Endothelial cell (in vitro differentiated cells): ENCODE measurements at places on chromosomes 12 and 14. TPM values are rescaled to one million over a fixed set of nuclear protein-coding genes. Genes with fewer than 3 reads are reported as not detected.
A peak's percentile ranks its signal among the peaks of the same experiment; 100 is the strongest.

DNA sequence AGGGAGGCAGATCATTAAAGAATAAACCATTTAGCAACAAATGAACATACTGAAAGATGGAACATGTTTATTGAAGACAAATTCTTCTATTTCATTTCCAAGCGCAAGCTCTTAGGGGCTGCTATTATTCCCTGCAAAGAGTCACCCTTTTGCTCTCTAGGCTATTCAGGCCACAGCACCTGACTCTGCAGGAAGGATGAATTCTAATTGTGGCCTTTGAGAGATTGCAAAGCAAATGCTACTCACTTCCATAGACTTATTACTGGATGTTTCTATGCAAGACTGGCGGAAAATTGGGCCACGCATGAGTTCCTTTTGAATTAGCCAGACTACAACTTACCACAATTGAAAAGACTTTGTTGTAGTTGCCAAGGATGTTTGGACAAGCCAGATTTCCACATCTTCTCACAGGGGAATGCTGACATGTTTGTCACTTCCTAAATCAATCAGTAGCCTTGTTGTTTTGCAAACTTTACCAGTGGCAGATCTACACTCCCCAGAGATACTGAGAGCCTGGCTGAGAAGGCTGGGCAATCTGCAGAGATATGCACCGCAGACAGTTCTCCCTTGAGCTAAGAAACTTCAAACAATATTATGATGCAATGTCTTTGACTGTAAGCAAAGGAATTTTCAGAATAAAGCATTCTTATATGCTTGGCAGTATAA, 334.3 kb upstream of the SYT1 start:
- H3K36me3 ChIP-seq = no peaks in the 10 kb centered on the region
- H3K27me3 ChIP-seq = no peaks in the 10 kb centered on the region
- H3K4me3 ChIP-seq = no peak overlapping the region
- no peak for DNase-seq
- H3K4me1 ChIP-seq = peaks cover 10% of the 10 kb centered on the region
- no peak overlapping the region for H3K27ac ChIP-seq

GRCh38 chr12:80829767-80830166, 108.0 kb downstream of the LIN7A start:
- no peak overlapping the region for H3K27ac ChIP-seq
- no peak for DNase-seq
- no peak overlapping the region for H3K4me3 ChIP-seq
- H3K36me3 ChIP-seq = no peaks in the 10 kb centered on the region
- H3K4me1 ChIP-seq = no peaks in the 10 kb centered on the region

DNA sequence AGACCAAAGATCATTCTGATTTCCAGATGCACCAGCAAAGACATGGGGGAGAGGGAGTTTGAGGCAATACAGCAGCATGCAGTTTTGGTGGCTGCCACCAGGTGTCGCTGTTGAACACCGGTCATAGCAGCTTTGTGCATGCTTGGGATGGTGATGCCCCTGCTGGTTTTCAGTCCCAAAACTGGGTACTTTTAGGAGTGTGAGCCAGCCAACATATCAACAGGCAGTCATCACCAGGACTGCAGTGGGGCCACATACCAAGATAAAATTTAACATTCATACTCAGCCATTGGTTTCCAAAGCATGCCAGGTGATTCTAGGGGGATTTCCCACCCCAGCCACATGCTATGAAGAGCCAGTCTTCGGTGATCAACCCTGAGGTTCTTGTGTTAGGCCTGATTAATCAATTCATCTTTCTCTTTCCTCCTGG, 64.2 kb downstream of the PHETA1 start:
- H3K4me3 ChIP-seq = peak overlapping the region; percentile 54
- peaks cover 7% of the 10 kb centered on the region for H3K27me3 ChIP-seq
- peaks cover 16% of the 10 kb centered on the region for H3K36me3 ChIP-seq
- peak; percentile 37 for DNase-seq

GRCh38 chr14:89418452-89418851, 1.4 kb upstream of the FOXN3 start:
- H3K4me1 ChIP-seq = peaks cover 41% of the 10 kb centered on the region
- peaks cover 6% of the 10 kb centered on the region for H3K36me3 ChIP-seq
- H3K27me3 ChIP-seq = peaks cover 19% of the 10 kb centered on the region
- H3K27ac ChIP-seq = peak overlapping the region; percentile 24
- H3K4me3 ChIP-seq = peak overlapping the region; percentile 76

RDH11 gene
- total RNA-seq = 50.2 TPM

DNA sequence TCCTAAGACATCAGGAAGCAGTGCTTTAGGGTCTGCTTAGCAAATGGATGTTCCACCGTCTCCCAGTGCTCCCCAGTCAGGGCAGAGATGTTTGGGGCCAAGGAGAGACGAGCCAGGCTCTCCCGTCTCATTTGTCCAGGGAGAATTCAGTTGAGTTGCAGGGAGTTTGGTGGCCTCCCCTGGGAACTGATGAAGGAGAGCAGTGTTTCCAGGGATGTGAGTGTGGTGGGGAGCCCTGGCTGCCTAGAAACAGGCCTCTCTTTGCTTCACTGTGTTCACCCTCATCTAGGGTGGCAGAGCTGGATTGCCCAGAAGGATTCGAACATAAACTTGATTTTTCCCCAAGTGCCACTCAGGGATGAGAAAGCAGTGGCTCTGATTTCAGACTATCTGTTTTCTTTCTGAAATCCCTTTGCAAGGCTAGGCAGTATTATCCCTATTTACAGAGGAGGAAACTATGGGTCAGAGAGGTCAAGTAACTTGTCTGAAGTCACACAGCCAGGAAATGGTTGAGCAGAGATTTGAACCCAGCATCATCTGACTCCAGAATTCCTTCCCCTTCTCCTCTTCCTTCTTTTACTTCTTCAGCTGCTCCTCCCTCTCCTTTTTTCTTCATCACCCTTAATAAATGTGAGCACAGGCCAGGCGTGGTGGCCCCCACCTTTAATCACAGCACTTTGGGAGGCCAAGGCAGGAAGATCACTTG, 6.6 kb downstream of the TPCN1 start:
- peaks cover 4% of the 10 kb centered on the region for H3K27me3 ChIP-seq
- peaks cover 7% of the 10 kb centered on the region for H3K36me3 ChIP-seq
- no peak overlapping the region for H3K27ac ChIP-seq
- H3K4me1 ChIP-seq = peaks cover 9% of the 10 kb centered on the region
- no peak for DNase-seq

ADAM21 gene
- total RNA-seq = not detected

- no peaks in the 10 kb centered on the region for H3K36me3 ChIP-seq
- no peaks in the 10 kb centered on the region for H3K4me1 ChIP-seq
- H3K27me3 ChIP-seq = no peaks in the 10 kb centered on the region
- no peak overlapping the region for H3K27ac ChIP-seq
- no peak overlapping the region for H3K4me3 ChIP-seq
Observed at GRCh38 chr12:67358781-67359338, 89.7 kb downstream of the CAND1 start.

DNA sequence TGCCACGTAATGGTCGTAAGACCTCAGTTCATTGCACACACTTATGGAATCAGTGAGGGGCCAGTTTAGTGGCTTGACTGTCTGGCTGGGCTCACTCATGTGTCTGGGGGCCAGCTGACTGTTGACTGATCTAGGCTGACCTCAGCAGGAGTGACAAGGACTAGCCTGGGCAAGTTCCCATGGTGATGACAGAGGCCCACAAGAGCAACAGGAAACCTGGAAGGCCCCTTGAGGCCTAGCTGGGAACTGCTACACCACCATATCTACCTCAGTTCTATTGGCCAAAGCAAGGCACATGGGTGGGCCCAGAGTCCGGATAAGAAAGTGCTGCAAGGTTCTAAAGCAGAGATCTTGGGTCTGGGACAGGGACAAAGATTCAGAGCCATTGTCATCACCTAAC, 21.3 kb upstream of the RFLNA start:
- peak overlapping the region; percentile 18 for H3K27ac ChIP-seq
- H3K4me3 ChIP-seq = no peak overlapping the region
- no peaks in the 10 kb centered on the region for H3K36me3 ChIP-seq
- peak; percentile 40 for DNase-seq
- H3K27me3 ChIP-seq = peaks cover 14% of the 10 kb centered on the region
- peaks cover 4% of the 10 kb centered on the region for H3K4me1 ChIP-seq

FAR2 gene
- total RNA-seq = 104 TPM

DNA sequence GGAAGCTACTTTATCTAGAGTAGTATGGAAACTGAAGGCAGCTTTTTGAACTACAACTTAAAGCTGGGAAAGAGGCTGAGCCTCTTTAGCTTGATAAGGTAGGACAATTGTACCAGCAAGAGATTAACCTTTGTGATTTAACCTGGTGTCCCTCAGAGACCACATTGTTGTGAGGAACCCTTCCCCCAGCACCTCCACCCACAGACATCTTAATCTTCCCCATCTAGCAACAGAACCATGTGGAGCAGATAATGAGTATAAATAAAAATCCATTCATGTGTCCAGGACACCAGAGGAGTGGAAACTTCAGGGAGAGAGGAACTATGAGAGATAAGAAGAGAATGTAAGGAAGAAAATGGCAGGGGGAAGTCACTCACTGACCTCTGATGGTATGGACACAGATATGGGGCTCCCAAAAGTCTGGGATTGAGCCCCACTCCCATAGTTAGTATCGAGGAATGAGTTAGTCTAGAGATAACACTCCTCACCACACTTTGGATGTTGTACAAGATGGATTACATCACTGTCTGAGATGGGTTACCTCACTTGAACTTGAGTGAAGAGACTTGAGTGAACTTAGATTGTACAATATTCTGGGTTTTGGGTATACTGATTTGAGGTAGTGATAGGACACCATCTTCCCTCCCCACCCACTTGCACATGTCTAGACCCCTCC, 33.9 kb upstream of the SLC38A2 start:
- H3K4me1 ChIP-seq = peaks cover 30% of the 10 kb centered on the region
- no peak for DNase-seq
- no peak overlapping the region for H3K27ac ChIP-seq

E2F7 gene
- 6.2 TPM for total RNA-seq

GRCh38 chr14:24411443-24412389, 12.9 kb downstream of the NYNRIN start:
- DNase-seq = peak; percentile 52
- H3K36me3 ChIP-seq = peaks cover 45% of the 10 kb centered on the region
- H3K27me3 ChIP-seq = peaks cover 12% of the 10 kb centered on the region

TMEM229B gene
- total RNA-seq = 0.08 TPM

DNA sequence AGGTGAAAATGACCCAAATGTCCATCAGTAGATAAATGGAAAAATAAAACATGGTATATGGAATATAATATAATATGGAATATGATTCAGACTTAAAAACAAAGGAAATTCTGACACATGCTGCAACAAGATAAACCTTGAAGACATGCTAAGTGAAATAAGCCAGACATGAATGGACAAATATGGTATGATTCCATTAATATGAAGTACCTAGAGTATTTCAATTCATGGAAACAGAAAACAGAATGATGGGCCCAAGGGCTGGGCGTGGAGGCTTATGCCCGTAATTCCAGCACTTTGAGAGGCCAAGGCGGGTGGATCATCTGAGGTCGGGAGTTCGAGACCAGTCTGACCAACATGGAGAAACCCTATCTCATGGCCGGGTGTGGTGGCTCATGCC, 22.7 kb upstream of the ORAI1 start:
- H3K27me3 ChIP-seq = peaks cover 2% of the 10 kb centered on the region
- no peak for DNase-seq
- H3K27ac ChIP-seq = no peak overlapping the region
- no peak overlapping the region for H3K4me3 ChIP-seq
- no peaks in the 10 kb centered on the region for H3K4me1 ChIP-seq
- H3K36me3 ChIP-seq = no peaks in the 10 kb centered on the region

SOCS2 gene
- total RNA-seq = 19.5 TPM

- peaks cover 58% of the 10 kb centered on the region for H3K4me1 ChIP-seq
- peaks cover 28% of the 10 kb centered on the region for H3K27me3 ChIP-seq
- H3K27ac ChIP-seq = peak overlapping the region; percentile 95
Observed at GRCh38 chr12:53046655-53047220, 3.1 kb upstream of the TNS2 start.
